ENCODE measurements at places on chromosomes 13 and 19. TPM values are rescaled to one million over a fixed set of nuclear protein-coding genes. Genes with fewer than 3 reads are reported as not detected.

The LYL1 gene
- 7.1 TPM for polyA plus RNA-seq

DNA sequence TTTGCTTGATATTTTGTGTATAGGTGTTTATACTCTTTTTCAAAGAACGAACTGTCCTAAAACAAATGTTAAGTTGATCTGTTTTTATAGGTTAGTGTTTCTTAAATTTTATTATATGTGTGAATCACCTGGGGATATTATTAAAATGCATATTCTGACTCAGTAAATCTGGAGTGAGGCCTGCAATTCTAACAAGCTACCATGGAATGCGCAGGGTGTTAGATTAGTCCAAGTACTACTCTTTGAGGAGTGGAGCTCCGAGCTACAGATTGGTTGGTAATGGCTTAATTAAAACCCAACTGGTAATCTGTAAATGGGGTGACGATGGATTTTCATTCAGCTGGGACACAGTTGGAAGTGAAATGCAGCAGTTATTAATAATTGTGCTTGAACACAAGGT, 214.1 kb upstream of the UFM1 start:
- DNase-seq = no peak

DNA sequence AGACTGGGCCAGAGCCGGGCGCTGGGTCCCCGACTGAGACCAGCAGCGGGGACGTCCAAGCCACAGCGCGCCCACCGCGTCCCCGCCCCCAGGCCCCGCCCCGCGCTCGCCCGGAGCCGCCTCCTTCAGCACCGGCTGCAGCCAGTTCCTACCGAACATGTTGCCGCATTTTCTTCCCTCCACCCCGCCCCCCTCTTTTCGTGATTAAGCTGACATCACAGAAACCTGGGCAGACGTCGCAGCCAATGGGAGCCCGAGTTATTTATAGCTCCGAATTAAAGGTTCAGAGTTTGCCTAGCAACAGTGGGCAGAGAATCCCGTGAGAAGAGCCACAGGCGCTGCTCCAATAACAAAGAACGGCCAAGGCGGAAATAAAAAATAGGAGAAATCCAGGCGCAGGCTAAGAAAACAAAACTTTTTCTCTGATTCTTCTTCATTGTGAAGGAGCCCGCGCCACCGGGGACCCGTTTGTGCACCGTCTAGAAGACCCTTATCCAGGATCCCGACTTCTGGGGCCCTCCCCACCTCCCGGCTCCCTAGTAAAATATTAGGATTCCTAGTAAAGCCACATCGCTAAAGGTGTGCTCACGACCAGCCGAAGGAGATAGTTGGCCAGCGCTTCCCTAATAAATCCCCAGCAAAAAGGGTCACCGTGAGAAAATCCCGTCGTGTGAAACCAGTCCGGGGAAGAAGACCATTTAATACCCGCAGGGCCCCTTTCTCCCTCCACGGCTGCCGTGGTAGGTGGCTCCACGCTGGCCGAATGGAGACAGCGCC, 61.7 kb downstream of the SERP2 start:
- DNase-seq = peak; percentile 19

- no peak for DNase-seq
These were observed 202.8 kb upstream of the ZNF536 start for GRCh38 chr19:30169196-30169900.

GRCh38 chr13:40389081-40389641, 277.3 kb downstream of the FOXO1 start:
- DNase-seq = peak; percentile 4

The MOB3A gene
- polyA plus RNA-seq = 70.2 TPM

- no peak for DNase-seq
These were observed 4.4 kb upstream of the ELL start for GRCh38 chr19:18526316-18526715.

The ADGRE1 gene
- 8.6 TPM for polyA plus RNA-seq

DNA sequence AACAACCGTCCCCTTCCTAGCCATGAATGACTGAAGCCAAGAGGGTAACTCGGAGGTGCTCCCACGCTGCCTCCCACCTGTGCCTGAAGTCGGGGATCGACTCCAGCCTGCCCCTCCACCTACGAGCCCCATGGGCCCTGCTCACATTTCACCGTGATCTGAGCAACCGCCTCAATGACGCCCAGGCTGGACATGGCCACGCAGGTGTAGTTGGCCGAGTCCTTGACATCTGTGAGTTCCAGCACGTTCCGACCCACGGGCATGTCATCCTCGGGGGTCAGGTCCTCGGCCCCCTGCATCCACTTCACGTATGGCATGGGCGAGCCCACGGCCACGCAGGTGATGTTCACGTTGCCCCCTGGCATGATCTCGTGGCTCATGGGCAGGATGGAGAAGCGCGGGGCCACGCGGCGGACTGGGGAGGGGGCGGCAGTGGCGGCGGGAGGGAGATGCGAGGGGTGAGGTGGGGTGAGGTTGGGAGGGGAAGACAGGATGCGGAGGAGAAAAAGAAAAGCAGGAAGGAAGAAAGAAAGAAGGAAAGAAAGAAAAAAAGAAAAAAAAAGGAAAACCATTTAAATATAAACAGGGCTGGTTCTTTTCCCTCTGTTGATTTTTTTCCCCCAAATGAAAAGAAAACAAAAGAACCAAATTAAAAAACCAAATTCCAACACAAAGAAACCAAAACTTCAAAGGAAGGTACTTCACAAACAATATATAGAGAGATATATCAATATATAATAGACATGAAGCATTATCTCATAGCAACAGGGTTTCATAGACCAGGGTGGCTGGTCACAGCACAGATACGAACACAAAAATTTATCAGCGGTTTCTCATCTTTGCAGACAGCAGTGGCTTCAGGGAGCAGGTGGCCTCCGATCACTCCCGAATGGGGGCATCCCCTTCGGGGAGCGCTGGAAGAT, 94.7 kb downstream of the PTPRS start:
- DNase-seq = no peak

GRCh38 chr19:14632286-14632685, 42.4 kb downstream of the ADGRE3 start:
- DNase-seq = peak; percentile 40

DNA sequence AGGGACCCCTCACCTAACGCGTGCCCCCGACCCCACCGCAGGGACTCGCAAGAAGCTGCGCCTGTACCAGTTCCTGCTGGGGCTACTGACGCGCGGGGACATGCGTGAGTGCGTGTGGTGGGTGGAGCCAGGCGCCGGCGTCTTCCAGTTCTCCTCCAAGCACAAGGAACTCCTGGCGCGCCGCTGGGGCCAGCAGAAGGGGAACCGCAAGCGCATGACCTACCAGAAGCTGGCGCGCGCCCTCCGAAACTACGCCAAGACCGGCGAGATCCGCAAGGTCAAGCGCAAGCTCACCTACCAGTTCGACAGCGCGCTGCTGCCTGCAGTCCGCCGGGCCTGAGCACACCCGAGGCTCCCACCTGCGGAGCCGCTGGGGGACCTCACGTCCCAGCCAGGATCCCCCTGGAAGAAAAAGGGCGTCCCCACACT, 4.7 kb upstream of the MYBPC2 start:
- no peak for DNase-seq

DNA sequence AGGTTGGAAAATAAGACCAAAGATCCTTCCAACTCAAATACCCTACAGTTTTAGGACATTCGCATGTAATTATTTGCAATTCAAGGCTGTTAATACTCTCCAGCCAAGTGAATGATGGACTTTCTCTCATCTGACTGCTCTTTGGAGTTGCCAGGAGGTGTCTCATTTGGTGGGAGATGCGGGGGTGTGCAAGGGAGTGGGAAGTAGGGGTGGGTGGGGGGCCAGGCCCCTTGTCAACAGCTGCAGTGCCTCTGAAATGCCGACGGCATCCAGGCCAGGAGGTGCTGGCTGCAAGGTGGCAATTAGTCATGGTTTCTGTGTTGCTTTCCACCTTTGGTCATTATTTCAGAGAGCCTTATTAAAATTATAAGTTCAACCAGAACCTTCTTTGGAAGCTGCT, 121.5 kb downstream of the KL start:
- DNase-seq = no peak

- no peak for DNase-seq
These were observed 4.0 kb downstream of the NOVA2 start for GRCh38 chr19:45969676-45970075.

DNA sequence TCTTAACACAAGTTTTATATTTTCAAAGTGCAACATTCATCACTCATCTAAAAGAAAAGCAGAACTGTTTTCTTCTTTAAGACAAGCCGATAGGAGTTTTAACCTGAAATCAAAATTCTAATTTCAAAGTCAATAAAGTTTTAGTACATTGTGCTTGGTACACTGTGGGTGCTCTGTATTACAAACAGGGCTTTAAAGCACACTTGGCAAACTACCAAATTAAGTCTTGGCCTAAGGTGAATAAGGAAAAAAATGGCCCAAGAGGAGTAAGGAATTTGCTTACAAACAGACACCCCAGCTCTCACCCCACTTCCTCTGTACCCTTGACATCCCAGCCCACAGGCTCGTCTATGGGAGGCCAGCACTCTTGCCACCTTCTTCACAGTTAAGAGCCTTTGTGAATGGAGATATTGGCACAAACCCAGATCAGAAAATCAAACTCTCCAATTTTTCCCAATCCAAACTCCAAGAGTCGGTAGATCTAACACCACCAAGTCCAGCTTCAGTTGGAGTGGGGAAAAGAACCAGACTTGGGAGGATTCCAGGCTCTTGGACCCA, 66.0 kb downstream of the ABCC4 start:
- DNase-seq = no peak

DNA sequence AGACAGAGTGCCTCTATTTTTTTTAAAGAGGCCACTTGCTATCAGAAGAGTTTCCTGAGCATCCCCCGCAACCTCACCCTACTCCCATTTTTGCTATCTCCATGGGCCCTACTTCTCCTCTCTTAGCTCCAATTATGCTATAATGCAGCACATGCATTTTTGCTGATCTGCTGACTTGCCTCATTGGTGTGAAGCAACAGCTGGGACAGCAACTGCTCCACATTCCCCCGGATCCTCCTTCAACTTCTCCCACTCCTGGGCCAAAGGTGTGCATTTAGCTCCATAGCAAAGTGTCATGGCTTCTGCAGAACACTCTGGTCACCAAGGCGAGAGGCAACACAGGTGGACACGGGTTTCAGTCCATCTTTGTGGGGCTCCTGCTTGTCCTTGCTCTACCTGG, 56.7 kb upstream of the USP29 start:
- DNase-seq = no peak

The INSL3 gene
- polyA plus RNA-seq = 2.0 TPM

The RASL11A gene
- polyA plus RNA-seq = 0.39 TPM

- DNase-seq = no peak
These were observed 7.5 kb downstream of the ANO8 start for GRCh38 chr19:17327068-17327653.

DNA sequence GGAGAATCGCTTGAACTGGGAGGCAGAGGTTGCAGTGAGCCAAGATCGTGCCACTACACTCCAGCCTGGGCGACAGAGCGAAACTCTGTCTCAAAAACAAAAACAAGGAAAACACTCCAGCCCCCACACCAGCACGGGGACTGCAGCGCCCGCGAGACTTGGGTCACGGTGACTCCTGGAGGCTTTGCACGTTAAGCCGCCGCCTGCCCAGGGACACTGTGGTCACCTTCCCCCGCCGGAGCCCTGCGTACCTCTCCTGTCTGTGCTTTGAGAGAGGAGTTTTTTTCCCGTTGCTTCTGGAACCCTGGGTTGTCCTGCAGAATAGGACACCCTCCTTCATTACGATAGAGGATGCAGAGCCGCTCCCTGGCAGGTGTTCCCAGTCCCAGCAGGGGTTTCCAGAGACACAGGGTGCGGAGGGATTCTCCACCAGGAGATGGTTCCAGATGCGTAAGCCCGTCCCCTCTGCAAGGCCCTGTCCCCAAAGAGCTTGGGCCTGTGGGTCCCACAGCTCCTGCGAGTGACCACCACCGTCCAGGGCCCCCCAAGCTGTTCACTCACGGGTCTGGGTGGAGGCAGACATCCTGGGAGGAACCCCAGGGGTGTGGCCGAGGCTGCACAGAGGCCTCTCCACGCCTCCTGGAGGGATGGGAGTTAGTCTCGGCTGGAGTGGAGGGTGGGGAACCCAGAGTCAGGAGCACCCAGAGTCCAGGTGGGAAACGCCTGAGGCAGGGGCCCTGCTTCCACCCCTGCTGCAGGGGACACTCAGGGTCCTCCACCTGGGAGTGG, 42.8 kb upstream of the NDUFS7 start:
- no peak for DNase-seq

The ZNF154 gene
- polyA plus RNA-seq = 0.74 TPM

- DNase-seq = peak; percentile 7
These were observed at the start of gene FGF9 for GRCh38 chr13:21670883-21671619. Gene FGF9 (plus strand): TSS chr13:21671073. CDS start chr13:21671913, 840 bp downstream.

DNA sequence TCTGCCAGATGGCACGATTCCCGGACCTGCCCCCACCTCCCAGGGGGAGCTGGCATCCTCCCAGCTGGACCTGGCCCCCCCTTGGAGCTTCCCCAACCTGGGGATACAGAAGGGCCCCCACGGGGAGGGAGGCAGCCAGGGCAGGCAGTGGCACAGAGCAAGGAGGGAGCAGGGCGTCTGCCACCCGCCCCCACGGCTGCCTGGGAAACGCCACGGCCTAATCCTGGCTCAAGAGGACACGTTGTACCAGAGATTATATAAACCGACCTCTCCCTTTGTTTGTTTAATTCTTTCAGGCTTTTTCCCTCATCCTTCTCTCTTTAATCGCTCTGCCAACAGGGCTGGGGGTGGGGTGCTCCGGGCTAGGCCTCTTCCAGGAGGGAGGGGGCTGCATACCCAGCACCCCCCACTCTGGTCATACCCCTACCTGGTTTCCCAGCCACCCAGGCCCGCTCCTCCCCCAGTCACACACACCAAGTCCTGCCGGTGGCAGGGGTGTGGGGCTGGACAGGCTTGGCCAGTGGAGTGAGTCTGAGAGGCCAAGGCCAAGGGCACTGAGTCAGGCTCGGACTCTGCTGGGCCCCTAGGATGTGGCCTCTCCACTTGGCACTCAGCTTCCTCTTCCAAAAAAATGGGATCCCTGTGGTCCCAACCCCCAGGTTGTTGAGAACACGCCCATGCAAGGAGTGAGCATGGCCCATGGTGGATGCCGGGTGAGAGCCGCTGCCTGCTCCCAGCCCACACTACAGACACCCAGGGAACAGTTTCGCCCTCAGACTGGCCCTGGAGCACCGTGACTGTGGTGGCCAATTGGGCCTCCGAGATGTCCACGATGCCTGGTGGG, 29.5 kb upstream of the NFIC start:
- no peak for DNase-seq

DNA sequence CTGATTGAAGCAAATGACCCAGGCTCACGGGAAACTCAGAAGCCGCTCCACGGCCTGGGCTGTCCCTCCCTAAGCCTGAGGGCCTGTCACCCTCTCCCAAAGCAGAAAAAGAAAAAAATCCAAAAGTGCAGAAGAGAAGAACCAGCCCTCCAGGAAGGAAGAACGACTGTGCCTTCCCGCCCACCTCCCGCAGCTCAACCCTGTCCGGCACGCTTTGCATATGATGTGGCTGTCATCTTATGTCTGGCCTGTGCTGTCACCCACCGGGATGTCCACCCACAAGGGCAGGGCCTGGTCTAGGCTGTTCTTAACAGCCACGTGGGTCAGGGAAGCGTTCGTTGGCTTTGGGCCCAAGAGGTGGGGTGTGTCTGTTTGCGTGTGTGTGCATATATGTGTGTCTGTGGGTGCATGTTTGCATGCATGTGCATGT, 13.7 kb downstream of the ZBTB7A start:
- DNase-seq = no peak
